ENCODE measurements at places on chromosomes 7 and 10. TPM values are rescaled to one million over a fixed set of nuclear protein-coding genes. Genes with fewer than 3 reads are reported as not detected.
A peak's percentile ranks its signal among the peaks of the same experiment; 100 is the strongest.

- no peaks in the 10 kb centered on the region for H3K36me3 ChIP-seq
- no peaks in the 10 kb centered on the region for H3K4me1 ChIP-seq
- no peak overlapping the region for H3K4me3 ChIP-seq
These were observed 279.9 kb downstream of the NEBL start for GRCh38 chr10:20616918-20617810.

- H3K36me3 ChIP-seq, result no peaks in the 10 kb centered on the region
- no peaks in the 10 kb centered on the region for H3K27me3 ChIP-seq
- H3K27ac ChIP-seq, result no peak overlapping the region
- no peak overlapping the region for H3K4me3 ChIP-seq
These were observed 161.2 kb downstream of the DGKI start for GRCh38 chr7:137685433-137686164.

SLC25A40 gene
- total RNA-seq, result 4.1 TPM

GRCh38 chr7:11540271-11540761, 291.7 kb downstream of the THSD7A start:
- no peaks in the 10 kb centered on the region for H3K4me1 ChIP-seq
- H3K36me3 ChIP-seq, result no peaks in the 10 kb centered on the region
- peak; percentile 23 for DNase-seq
- no peaks in the 10 kb centered on the region for H3K27me3 ChIP-seq

DNA sequence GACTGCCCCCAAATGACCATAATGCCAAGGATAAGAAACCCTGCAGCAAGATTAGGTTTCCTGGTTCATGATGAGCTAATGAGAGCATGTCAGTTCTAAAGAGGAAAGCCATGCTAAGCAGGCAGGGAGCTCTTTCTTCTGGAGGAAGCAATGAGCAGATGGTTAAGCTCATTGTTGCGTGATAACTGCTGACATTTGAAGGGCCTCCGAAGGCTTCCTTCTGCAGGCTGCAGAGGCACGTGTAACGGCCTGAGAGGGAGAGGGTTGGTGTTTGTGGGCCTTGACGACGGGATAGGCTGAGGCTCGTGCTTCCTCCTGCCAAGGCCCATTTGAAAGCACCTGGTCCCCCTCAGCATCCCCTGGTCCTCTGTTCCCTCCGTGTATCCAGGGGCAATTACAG, 63.5 kb upstream of the BTBD16 start:
- H3K4me1 ChIP-seq, result no peaks in the 10 kb centered on the region
- no peak for DNase-seq
- H3K4me3 ChIP-seq, result no peak overlapping the region
- H3K27me3 ChIP-seq, result no peaks in the 10 kb centered on the region
- H3K27ac ChIP-seq, result no peak overlapping the region

- no peaks in the 10 kb centered on the region for H3K27me3 ChIP-seq
- no peaks in the 10 kb centered on the region for H3K36me3 ChIP-seq
- H3K4me3 ChIP-seq, result no peak overlapping the region
- no peak for DNase-seq
These were observed 16.1 kb downstream of the DYDC2 start for GRCh38 chr10:80372675-80373074.

PHKG1 gene
- 1.3 TPM for total RNA-seq

GRCh38 chr10:81065474-81065873, 527.8 kb downstream of the SH2D4B start:
- H3K27ac ChIP-seq, result no peak overlapping the region
- H3K4me3 ChIP-seq, result no peak overlapping the region
- no peak for DNase-seq
- no peaks in the 10 kb centered on the region for H3K27me3 ChIP-seq

BNIP3 gene
- 66.5 TPM for total RNA-seq

HTR7 gene
- total RNA-seq, result 0.77 TPM

- peak; percentile 18 for DNase-seq
- no peaks in the 10 kb centered on the region for H3K36me3 ChIP-seq
- H3K4me3 ChIP-seq, result no peak overlapping the region
- H3K4me1 ChIP-seq, result no peaks in the 10 kb centered on the region
- no peaks in the 10 kb centered on the region for H3K27me3 ChIP-seq
These were observed 1673.4 kb downstream of the REEP3 start for GRCh38 chr10:65194555-65194954.

OR2A1 gene
- under 0.01 TPM for total RNA-seq

DNA sequence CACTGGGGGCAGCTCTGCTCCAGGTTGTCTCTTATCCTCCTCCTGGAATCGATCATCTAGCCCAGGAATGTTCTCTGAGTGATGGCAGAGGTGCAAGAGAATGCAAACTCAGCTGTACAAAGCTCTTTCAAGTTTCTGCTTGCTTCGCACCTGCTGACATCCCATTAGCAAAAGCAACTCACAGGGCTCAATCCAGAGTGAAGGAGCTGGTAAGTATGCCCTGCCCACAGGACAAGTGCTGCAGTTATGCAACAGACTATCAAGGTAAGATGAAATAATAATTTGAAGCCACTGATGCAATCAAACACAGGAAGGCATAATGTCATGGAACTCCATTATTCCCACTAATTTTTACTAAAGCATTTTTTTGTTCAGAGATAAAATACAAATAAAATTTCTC, 122.2 kb downstream of the GRM3 start:
- no peaks in the 10 kb centered on the region for H3K4me1 ChIP-seq
- H3K36me3 ChIP-seq, result no peaks in the 10 kb centered on the region
- no peak for DNase-seq
- no peak overlapping the region for H3K27ac ChIP-seq

DNA sequence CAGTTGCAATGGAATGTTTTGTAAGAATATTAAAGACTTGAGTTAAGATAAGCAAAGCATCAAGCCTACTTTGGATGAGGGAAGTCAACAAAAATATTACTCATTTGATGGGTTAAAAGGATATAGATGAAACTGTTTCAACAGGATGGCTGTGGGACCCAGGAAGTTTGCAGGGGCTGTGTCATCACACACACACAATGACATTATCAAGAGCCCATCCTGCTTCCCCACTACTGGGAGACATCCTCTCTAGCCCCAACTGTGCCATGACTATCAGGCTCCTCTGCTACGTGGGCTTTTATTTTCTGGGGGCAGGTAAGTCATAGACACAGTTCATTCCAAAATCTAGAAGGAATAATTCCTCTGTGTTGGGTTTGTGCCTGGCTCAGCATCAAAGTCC, 78.8 kb upstream of the PRSS1 start:
- no peaks in the 10 kb centered on the region for H3K27me3 ChIP-seq
- no peak overlapping the region for H3K4me3 ChIP-seq
- H3K27ac ChIP-seq, result no peak overlapping the region

RBAK gene
- 6.9 TPM for total RNA-seq

CLDN15 gene
- total RNA-seq, result 3.1 TPM

GRCh38 chr10:21943633-21944265, 59.8 kb downstream of the DNAJC1 start:
- H3K36me3 ChIP-seq, result no peaks in the 10 kb centered on the region
- DNase-seq, result peak; percentile 39
- H3K27ac ChIP-seq, result no peak overlapping the region
- no peak overlapping the region for H3K4me3 ChIP-seq
- H3K27me3 ChIP-seq, result no peaks in the 10 kb centered on the region

MCMBP gene
- 48.0 TPM for total RNA-seq

- no peaks in the 10 kb centered on the region for H3K4me1 ChIP-seq
- no peak overlapping the region for H3K4me3 ChIP-seq
- peak; percentile 27 for DNase-seq
- no peak overlapping the region for H3K27ac ChIP-seq
- H3K27me3 ChIP-seq, result no peaks in the 10 kb centered on the region
These were observed 226.0 kb upstream of the NFE2L3 start for GRCh38 chr7:25926009-25926408.

DNA sequence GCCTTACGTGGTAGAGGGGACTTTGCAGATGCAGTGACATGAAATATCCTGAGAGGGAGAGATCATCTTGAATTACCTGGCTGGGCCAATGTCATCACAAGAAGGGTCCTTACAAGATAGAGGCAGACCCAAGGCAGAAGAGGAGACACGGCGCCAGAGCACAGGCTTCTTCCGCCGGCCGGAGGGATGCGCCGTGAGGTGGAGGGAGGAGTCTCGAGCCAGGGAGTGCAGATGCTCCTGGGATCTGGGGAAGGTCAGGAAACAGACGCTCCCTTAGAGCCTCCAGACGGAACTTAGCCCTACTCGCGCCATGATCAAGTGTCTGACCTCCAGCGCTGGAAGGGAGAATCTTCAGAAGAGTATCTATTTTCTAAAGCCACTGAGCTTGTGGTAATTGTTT, 304.8 kb downstream of the GLRX3 start:
- H3K4me3 ChIP-seq, result no peak overlapping the region
- H3K36me3 ChIP-seq, result no peaks in the 10 kb centered on the region
- no peaks in the 10 kb centered on the region for H3K27me3 ChIP-seq

AKR1C3 gene
- total RNA-seq, result 44.3 TPM

DNA sequence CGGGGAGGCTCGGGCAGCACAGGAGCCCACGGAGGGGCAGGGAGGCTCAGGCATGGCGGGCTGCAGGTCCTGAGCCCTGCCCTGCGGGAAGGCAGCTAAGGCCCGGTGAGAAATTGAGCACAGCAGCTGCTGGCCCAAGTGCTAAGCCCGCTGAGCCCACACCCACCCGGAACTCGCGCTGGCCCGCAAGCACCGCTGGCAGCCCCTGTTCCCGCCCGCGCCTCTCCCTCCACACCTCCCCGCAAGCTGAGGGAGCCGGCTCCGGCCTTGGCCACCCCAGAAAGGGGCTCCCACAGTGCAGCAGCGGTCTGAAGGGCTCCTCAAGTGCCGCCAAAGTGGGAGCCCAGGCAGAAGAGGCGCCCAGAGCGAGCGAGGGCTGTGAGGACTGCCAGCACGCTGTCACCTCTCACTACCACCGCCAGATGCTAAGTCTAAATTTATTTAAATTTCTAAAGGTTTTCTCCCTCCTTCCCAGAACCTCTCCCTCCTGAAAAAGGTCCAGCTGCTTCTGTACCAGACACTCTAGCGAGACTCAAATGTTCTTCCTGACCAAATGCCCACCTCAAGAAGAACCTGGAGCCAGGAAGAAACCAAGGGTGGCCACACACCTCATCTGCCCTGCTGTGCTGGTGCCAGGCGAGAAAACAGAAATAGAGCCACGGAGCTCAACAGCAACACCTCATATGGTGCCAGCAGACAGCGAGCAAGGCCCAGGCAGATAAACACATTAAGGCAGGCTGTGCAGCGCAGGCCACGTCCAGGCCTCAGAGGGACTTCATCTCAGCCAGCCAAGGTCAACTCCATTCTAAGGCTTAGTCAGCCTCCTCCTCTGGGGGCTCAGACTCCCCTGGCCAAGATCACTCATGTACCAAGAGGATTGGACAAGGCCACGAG, 47.0 kb downstream of the KCNMA1 start:
- DNase-seq, result no peak
- H3K27me3 ChIP-seq, result no peaks in the 10 kb centered on the region
- no peak overlapping the region for H3K4me3 ChIP-seq

- peaks cover 7% of the 10 kb centered on the region for H3K4me1 ChIP-seq
- H3K27me3 ChIP-seq, result no peaks in the 10 kb centered on the region
- no peaks in the 10 kb centered on the region for H3K36me3 ChIP-seq
These were observed 194.9 kb upstream of the CDCA7L start for GRCh38 chr7:22140578-22140977.

- H3K27ac ChIP-seq, result no peak overlapping the region
- H3K4me3 ChIP-seq, result no peak overlapping the region
- H3K4me1 ChIP-seq, result no peaks in the 10 kb centered on the region
These were observed 194.4 kb downstream of the PLXNA4 start for GRCh38 chr7:132381742-132382472.

GRCh38 chr7:41375582-41375981, 327.3 kb downstream of the INHBA start:
- H3K36me3 ChIP-seq, result no peaks in the 10 kb centered on the region
- H3K27ac ChIP-seq, result no peak overlapping the region
- H3K27me3 ChIP-seq, result no peaks in the 10 kb centered on the region
- no peak overlapping the region for H3K4me3 ChIP-seq

DNA sequence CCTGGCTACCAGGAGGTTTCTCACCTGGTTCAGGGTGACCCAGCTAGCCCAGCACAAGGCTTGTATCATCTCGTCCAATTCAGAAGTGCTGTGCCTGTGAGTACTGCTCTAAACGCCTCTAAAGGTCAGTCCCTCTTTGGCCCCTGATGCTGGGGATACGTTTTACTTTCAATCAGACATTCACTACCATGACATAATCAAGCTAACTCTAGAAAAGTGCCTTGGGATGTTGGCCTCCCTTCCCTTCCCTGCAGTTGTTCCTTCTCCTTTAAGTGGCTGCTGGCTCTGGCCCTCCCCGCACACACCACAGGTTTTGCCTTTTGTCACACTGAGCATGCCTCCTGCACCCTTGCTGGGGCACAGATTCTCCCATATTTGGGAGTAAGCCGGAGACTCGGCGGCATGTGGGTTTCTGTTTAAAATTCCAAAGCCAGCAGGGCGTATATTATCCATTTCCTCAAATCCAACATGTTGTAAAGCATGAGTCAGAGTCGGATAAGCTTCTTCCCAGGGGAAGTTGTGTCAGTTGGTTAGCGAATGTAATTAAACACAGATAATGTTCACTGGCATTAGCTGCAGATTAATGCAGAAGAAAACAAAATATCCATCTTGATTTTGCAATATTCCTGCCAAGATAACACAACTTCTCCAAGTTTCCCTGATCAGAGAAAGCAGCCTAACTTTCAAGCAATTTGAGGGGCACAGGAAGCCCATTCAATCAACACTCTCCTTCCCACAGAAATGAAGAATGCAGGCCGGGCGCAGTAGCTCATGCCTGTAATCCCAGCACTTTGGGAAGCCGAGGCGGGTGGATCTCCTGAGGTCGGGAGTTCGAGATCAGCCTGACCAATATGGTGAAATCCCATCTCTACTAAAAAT, 31.8 kb upstream of the VCL start:
- peaks cover 11% of the 10 kb centered on the region for H3K4me1 ChIP-seq

AGAP9 gene
- 2.8 TPM for total RNA-seq

- H3K4me3 ChIP-seq, result no peak overlapping the region
- DNase-seq, result no peak
- H3K36me3 ChIP-seq, result no peaks in the 10 kb centered on the region
- peaks cover 30% of the 10 kb centered on the region for H3K27me3 ChIP-seq
These were observed 1.4 kb downstream of the PTF1A start for GRCh38 chr10:23193435-23194074.

DNA sequence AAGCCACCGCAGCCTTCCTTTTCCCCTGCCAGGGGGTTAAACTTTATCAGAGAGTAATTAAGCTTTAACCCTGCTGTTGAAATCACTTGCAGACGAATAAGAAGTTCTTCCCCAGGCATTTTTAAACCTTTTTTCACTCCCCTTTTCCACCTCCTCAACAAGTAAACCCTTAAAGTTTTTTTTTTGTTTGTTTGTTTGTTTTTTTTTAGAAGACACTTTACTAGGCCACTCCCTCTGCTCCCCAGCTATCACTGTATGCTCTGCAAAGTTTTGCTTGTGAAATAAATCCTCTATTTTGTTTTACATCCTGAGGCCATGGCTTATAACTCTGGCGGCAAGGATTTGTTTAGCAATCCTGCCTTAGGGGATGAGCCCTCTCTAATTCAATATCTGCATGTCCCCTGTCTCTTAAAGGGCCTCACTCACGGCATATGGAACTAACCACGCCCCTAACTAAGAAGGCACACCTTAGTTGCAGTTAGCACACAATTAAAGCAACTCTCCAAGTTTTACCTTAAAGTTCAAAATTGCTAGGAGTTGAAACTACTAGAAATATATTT, 1354.7 kb upstream of the LRRTM3 start:
- peak overlapping the region; percentile 55 for H3K4me3 ChIP-seq
- no peaks in the 10 kb centered on the region for H3K27me3 ChIP-seq
- peak; percentile 3 for DNase-seq
- no peaks in the 10 kb centered on the region for H3K36me3 ChIP-seq
- H3K4me1 ChIP-seq, result no peaks in the 10 kb centered on the region
